ENCODE measurements at places on chromosomes 6 and 20. TPM values are rescaled to one million over a fixed set of nuclear protein-coding genes. Genes with fewer than 3 reads are reported as not detected.

The MDFI gene
- 74.1 TPM for polyA plus RNA-seq

The TUBB2A gene
- polyA plus RNA-seq = 99.2 TPM

The PRSS35 gene
- not detected for polyA plus RNA-seq

The NFS1 gene
- 36.5 TPM for polyA plus RNA-seq

The UNC5CL gene
- polyA plus RNA-seq = 0.11 TPM

The MTHFD1L gene
- polyA plus RNA-seq = 31.8 TPM

The SMLR1 gene
- not detected for polyA plus RNA-seq

The SRSF3 gene
- polyA plus RNA-seq = 308 TPM

The THBS2 gene
- polyA plus RNA-seq = 0.08 TPM

The AURKA gene
- 33.1 TPM for polyA plus RNA-seq

The DDX39B gene
- polyA plus RNA-seq = 766 TPM

The CST5 gene
- not detected for polyA plus RNA-seq

The BPIFB2 gene
- polyA plus RNA-seq = not detected

The SIRPD gene
- not detected for polyA plus RNA-seq

The TBXT gene
- not detected for polyA plus RNA-seq

The PRSS16 gene
- polyA plus RNA-seq = not detected

The GABRR1 gene
- not detected for polyA plus RNA-seq

The RIPOR3 gene
- not detected for polyA plus RNA-seq

The UBD gene
- polyA plus RNA-seq = 0.10 TPM

The SALL4 gene
- 1.3 TPM for polyA plus RNA-seq

The TFAP2B gene
- not detected for polyA plus RNA-seq

The DEFB124 gene
- polyA plus RNA-seq = not detected

The HLA-F gene
- polyA plus RNA-seq = 1.5 TPM

The SLC29A1 gene
- polyA plus RNA-seq = 539 TPM

The RIMS4 gene
- polyA plus RNA-seq = not detected

The ERVFRD-1 gene
- not detected for polyA plus RNA-seq

The PBOV1 gene
- not detected for polyA plus RNA-seq

The PRRT1 gene
- 0.55 TPM for polyA plus RNA-seq

The EMILIN3 gene
- 0.37 TPM for polyA plus RNA-seq

The MICB gene
- 32.8 TPM for polyA plus RNA-seq

The SIRPG gene
- not detected for polyA plus RNA-seq

The COL10A1 gene
- not detected for polyA plus RNA-seq

The CGA gene
- 0.10 TPM for polyA plus RNA-seq

The CUTA gene
- polyA plus RNA-seq = 241 TPM

The HLA-DRB1 gene
- polyA plus RNA-seq = not detected

The DDO gene
- not detected for polyA plus RNA-seq

The C6orf120 gene
- 13.9 TPM for polyA plus RNA-seq

The SAMD3 gene
- polyA plus RNA-seq = not detected

The CFB gene
- 0.87 TPM for polyA plus RNA-seq

The LGSN gene
- polyA plus RNA-seq = not detected

The BTNL2 gene
- not detected for polyA plus RNA-seq

The GNL1 gene
- polyA plus RNA-seq = 63.1 TPM

The ADGRG6 gene
- 166 TPM for polyA plus RNA-seq

The MUC22 gene
- not detected for polyA plus RNA-seq

The PARD6B gene
- 0.03 TPM for polyA plus RNA-seq

The FOXS1 gene
- polyA plus RNA-seq = 0.81 TPM

The PRICKLE4 gene
- polyA plus RNA-seq = 1.5 TPM

The SIRPB2 gene
- polyA plus RNA-seq = 19.7 TPM

The PSMF1 gene
- polyA plus RNA-seq = 354 TPM
